Thoracic aorta (tissue), 2 donors: ENCODE measurements at places on chromosomes 6 and 20.

DNA sequence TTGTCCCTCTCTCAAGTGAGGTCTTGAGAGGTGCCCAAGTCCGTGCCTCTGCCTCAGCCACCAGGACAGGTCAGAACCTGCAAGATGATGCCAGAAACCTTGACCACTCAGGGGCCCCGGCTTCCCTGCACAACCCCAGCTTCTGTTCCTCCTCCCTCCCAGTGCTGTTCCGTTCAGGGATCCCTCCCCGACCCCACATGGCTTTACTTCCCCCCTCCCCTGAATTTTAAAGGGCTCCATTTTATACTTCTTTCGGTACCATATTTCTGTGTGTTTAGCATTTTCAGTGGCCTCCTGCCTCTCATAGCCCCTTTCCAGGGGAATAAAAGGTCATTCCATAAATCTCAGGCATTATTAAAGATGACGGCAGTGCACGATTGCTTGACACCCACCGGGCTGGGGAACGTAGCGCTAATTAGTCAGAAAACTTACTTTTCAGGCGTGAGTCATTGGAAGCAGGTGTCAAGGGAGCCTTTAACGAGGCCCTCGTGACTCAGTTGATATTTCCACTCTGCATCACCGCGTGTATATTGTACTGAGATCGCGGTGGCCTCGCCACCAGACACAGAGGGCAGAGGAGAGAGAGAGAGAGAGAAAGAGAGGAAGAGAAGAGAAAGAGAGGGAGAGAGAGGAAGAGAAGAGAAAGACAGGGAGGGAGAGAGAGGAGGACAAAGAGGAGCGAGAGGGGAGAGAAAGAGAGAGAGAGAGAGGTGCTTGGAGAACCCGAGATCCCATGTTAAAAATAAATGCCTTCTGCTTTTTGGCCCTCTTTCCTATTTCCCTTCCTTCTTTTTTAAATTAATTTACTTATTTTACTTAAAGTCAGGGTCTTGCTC is 21.3 kb downstream of the KCNG1 start:
- DNase-seq: no peak

GRCh38 chr20:11431621-11432020 is 486.1 kb upstream of the BTBD3 start:
- no peak for DNase-seq

DNA sequence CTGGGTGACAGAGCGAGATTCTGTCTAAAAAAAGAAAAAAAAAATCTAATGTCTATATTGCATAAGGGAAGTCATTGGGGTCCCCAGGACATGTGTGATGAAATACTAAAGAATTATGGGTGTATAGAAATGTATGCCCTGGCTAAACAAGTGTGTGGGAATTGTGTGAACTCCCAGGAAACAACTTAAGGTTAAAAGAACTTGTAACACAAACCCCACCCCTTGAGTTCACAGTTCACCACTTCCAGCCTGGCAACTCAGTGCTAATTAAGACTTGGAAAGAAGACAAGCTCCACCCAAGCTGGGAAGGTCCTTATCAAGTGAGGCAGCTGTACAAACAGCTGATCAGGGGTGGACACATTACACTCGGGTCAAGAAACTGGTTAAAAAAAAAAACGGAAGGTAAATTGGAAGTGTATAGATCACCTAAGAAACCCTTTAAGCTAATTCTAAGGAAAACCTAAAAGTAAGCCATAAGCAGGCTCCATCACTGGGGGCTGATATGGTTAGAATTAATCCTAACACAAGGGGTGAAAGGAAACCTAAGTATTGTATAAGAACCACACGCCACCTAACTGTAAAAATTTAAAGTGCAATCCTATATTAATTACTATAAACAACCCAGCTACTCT is 25.2 kb downstream of the HLA-A start:
- DNase-seq: no peak

DNA sequence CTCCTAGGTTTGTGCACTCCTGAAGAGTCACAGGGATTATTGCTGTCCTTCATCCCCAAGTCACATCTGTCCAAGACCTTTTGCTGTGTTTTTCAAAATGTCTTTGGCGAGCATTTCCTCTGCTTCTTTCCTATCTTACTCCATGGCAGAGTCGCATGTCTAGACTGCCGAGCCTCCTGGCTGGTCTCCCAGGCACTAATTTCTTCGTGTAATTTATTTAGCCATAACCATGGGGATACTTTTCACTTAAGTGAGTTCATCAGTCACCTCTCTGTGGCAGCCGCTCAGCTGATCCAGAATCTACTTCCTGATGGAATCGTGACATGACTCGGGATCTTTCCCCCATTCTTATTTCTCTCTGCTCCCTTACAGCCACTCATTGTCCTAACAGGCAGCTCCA is 25.8 kb downstream of the ADGRF5 start:
- no peak for DNase-seq

DNA sequence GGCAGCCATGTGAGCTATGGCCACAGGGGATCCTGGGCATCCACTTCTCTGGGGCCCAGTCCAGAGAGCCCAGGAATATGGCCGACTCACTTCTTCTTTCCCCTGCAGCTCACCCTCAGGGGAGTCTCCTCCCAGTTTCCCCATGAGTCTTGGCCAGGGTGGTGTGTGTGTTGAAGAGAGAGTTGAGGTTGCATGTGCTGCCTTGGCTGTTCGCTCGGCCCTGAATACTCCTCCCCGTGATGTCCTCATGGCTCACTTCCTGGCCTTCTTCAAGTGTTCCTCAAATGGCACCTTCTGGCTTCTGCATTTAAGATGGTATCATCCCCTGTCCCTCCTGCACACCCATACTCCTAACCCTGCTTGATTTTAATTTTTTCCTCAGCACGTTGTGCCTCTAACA is 3.2 kb upstream of the TREML1 start:
- DNase-seq: no peak
